Esophagus squamous epithelium (tissue), 5 donors: ENCODE measurements at places on chromosomes 1 and 21.

- DNase-seq = no peak
Measured at GRCh38 chr1:22530715-22531114, 32.6 kb upstream of the EPHA8 start.

DNA sequence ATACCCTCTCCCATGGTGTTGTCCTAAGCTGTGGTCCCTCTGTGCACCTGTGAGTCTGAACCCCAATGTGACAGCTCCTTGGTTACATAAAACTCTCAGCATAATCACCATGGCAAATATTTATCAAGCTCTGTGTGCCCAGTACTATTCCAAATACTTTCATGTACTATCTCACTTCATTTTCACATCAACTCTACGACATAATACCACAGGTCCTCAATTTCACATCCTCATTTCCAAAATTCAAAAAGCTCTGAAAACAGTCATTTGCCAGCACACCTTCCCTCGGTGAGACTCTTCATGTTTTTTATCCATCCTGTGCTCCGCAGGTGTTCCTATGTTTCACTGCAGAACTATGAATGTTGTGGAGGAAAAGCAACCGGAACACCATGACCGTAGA lies 12.4 kb upstream of the CREG1 start:
- no peak for DNase-seq

DNA sequence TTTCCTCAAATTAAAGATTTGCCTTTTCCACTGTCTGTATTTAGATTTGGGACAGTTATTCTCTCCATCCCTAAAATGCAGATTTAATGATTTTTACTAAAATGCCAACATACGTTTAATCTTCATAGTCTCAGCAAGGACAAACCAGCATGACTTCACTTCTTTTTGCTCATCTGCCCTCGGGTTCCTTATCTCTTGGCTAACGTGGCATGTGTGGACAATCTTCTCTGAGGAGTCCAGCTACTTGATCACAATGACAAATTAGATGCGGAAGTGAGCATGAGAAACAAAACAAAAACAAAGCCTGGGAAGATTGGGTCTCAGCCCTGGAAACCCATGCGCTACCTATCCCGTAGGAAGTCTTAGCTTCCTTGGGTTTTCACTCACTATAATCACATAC lies 1.0 kb downstream of the MRAP start:
- no peak for DNase-seq

DNA sequence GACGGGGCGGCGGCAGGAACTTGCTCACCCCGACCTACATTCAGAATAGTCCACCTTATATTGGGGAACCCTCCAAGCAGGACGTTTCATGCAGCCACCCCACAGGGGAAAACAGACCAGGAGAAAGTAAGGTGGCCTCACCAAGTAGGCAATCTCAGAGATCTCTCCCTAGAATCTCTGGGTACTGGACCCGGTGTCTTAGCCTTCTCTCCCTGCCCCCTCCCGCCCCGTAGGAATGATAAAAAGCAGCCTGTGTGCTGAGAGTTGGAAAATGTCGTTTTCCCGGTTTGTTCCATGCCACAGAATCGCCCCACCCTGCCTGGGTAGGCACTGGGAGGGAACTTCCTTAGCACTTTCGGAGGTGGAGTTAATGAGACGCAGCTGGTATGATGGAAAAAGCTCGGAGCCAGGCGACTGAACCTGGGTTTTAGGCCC lies 789 bp upstream of the PTPN14 start:
- no peak for DNase-seq

GRCh38 chr1:60906526-60906925 lies 175.8 kb upstream of the NFIA start:
- DNase-seq = no peak

DNA sequence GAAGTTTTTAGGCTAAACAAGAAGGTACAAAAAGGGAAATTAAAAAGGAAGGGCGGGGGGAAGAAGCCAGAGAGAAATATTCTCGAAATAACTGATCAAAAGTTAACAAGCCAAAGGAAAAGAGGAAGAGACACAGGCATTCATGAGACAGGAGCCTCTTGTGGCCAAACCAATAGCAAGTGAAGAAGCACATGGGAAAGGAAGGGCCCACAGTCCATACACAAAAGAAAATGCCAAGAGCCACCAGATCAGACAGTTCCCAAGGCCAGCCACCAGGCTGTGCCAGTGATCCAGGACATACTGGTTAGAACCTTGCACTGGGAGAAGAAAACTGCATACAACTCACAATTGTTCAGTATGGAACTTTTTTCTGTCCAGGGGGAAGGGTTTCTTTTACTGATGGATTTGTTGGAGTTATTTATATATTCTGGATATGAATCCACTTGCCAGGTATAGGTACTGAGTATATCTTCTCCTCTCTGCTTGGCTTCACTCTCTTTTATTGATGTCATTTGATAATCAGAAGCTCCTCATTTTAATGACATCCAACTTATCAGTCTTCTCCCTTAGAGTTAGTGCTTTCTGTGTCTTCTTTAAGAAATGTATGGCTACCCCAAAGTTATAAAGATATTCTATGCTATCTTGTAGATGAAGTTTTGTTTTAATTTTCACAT lies 76.8 kb downstream of the CD46 start:
- no peak for DNase-seq

- DNase-seq = no peak
Measured at GRCh38 chr1:54806931-54807611, 5.9 kb upstream of the TTC22 start.

DNA sequence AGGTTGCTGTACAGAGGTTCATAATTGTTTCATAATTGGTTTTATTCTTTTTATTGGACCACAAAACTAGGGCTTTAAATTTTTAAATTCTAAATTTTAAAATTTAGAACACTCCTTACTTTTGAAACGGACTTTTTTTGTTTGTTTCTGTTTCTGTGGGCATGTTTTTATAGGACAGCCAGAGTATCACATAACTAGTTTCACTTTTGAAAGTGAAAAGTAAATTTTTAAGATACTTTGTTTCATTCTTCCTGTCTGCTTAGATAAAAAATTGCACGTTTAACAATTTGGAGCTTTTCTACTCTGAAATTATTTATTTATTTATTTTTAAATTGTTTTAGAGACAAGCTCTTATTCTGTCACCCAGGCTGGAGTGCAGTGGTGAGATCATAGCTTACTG lies 29.7 kb downstream of the MDM4 start:
- DNase-seq = no peak
